ENCODE measurements at places on chromosomes 2 and 18.

GRCh38 chr2:145095641-145096435, 575.9 kb upstream of the ZEB2 start:
- DNase-seq, result no peak

GRCh38 chr18:24078391-24078790, 60.5 kb upstream of the CABYR start:
- no peak for DNase-seq

DNA sequence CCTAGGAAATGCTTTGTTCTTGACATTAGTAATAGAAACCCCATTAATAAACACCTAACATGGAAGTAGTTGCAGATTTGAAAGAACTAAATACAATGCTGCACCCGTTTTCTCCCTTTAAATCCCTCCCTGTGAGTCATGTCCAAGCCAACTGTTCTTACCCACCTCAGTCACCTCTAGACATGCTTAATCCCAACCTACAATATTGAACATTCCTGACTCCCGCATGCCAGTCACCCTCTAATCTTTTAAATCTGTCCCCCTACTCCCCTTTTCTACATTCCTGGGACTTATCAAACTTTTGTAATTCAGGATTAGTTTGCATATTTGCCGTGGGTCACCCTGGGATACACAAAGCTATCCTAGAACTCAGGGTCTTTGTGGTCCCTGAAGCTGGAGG, 374.6 kb downstream of the IRS1 start:
- DNase-seq, result no peak

DNA sequence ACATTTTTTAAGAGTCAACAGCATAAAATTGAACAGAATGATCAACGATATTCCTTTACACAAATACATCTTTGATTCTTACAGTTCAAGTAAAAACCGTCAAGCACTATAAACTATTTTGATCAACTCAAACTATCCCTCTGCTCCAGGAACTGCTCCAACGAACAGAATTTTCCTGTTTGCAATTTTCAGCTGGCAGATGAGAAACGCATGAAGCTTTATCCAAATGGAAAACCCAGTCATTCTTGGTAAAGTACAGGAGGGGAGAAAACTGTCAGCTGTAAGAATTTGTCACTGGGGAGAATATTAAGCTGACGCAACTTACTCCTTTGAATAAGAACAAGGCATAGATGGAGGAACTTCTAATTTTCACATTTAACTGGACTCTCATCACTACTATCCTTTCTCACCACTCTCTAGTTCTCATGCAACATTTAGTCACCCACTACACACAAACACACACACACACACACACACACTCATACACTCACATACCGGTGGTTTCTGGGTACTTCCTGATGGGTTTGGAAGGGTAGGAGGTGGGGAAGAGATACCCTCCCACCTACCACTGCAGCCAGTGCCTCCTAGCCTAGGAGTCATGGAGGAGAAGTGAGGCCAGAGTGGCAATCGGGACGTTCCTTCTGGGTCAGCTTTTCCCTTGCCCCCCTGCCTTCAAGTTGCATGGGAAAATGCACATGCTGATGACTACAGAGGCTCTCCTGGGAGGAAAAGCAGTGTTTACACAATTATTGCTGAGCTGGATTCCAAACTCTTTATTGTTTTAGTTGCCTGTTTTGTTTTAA, 54.0 kb upstream of the SPATS2L start:
- no peak for DNase-seq

- DNase-seq, result no peak
These were observed 63.6 kb upstream of the ACSL3 start for GRCh38 chr2:222797261-222797660.

GRCh38 chr2:74024216-74024615, 39.5 kb downstream of the TET3 start:
- DNase-seq, result no peak

- no peak for DNase-seq
These were observed 26.8 kb downstream of the YES1 start for GRCh38 chr18:785242-785641.

- DNase-seq, result no peak
These were observed 38.3 kb upstream of the RNU4ATAC start for GRCh38 chr2:121492409-121492808.

Data from stimulated activated CD4-positive, alpha-beta T cell treated with anti-CD3 and anti-CD28 coated beads, Interleukin-15, amount 100 ng/mL, for 24 hours (primary cell).